ENCODE measurements at places on chromosomes 12 and 14.

GRCh38 chr14:93493054-93493453 is 62.3 kb downstream of the UNC79 start:
- no peak for ATAC-seq

- no peak for ATAC-seq
These were observed 7.9 kb downstream of the GABARAPL1 start for GRCh38 chr12:10220398-10221077.

DNA sequence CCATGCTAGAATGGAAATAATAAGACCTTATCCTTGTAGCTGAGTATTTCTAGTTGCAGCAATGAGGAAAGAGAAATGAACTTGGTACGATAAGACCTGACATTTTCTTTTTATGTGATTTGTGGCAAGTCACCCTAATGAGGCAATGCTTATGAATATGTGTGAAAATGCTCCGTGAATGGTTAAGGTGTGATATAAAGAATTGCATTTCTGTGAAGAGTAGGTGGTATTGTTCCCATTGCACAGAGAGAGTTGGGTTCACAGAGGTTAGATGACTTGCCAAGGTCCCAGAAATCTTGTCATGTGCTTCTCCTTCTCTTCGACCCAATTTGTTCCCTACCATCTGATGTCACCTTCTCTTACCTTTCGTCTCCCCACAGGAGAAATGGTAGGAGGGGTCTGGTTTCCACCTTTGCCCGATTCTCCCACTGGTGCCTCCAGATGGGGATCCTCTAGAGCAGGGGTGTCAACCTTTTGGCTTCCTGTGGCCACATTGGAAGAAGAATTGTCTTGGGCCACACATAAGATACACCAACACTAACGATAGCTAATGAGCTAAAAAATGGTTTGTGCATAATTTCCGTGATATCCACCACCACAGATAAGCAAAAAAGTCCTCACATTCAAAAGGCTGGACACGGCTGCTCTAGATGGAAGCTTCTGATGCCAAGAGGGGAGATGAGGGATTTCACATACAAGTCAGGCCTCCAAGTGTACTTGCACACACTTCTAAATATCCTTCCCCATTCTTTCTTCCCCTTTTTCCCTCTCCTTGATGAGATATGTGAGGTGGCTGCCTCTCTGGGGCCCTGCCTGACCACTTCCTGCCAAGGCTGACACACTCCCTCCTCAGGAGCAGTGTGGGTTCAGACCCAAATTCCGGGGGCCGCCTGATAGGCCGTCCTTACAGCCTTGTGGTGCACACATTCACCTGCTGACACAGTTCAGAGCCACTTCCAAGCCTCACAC is 96.1 kb downstream of the PLXNC1 start:
- no peak for ATAC-seq

GRCh38 chr14:80567905-80568536 is 356.7 kb upstream of the DIO2 start:
- ATAC-seq: no peak

GRCh38 chr14:70317969-70318634 is 41.4 kb downstream of the COX16 start:
- peak; percentile 96 for ATAC-seq

DNA sequence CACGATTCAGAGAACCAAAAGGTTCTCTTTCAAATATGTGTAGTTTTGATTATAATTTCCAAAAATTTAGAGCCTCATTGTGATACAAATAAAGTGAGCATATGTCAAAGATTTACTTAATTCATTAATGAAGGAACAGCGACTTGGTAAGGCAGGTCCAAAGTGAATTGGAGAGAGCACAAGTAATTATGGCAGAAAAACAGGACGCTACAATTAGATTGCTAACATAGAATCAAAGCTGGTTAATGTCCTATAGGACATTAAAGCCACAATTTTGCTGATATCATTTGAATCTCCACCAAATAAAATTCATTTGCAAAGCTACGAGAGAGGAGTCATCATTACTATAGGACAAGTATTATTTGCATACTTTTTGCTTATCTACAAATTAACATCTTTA is 164.2 kb downstream of the CCER1 start:
- no peak for ATAC-seq

DNA sequence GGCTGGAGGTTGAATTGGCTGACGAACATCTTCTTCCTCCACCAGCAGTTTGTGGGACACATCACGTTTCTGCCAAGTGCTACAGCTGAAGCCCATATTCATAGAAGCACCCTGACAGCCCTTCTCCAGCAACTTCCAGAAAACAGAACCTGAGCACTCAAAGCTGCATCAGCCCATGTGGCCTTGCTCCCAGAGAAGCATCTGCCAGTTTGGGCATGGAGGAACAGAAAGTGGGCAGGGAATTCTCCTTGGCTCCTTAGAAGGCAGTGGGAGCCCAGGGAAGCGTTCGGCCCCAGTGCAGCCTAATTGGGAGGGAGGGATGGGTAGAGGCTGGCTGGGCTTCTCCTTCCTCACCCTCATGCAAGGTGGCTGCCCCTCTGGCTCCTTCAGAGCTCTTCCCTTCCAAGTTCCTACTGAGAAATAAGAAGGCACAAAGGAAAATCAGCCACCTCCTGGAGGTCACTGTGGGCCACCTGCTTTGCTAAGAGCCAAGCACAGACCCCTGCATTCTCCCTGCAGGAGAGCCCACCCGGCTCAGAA is 4.1 kb upstream of the NGB start:
- ATAC-seq: no peak

DNA sequence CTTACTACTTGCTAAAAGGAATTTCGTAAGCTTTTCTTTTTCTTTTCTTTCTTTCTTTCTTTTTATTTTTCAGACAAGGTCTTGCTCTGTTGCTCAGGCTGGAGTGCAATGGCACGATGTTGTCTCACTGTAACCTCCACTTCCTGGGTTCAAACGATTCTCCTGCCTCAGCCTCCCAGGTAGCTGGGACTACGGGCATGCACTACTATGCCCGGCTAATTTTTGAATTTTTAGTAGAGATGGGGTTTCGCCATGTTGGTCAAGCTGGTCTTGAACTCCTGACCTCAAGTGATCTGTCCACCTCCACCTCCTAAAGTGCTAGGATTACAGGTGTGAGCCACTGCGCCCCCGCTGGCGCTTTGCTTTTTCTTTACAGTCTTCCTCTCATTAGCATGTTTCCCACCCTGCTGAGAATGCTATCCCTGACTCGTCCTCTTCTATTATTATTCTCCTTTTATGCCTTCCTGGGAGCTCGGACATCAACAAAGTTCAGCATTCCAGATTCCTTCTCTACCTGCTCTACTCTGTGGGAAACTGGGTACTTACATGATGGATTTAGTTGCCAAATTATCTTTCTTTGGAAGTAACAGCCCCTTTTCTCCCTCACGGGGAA is 3.1 kb downstream of the MTHFD1 start:
- ATAC-seq: no peak

DNA sequence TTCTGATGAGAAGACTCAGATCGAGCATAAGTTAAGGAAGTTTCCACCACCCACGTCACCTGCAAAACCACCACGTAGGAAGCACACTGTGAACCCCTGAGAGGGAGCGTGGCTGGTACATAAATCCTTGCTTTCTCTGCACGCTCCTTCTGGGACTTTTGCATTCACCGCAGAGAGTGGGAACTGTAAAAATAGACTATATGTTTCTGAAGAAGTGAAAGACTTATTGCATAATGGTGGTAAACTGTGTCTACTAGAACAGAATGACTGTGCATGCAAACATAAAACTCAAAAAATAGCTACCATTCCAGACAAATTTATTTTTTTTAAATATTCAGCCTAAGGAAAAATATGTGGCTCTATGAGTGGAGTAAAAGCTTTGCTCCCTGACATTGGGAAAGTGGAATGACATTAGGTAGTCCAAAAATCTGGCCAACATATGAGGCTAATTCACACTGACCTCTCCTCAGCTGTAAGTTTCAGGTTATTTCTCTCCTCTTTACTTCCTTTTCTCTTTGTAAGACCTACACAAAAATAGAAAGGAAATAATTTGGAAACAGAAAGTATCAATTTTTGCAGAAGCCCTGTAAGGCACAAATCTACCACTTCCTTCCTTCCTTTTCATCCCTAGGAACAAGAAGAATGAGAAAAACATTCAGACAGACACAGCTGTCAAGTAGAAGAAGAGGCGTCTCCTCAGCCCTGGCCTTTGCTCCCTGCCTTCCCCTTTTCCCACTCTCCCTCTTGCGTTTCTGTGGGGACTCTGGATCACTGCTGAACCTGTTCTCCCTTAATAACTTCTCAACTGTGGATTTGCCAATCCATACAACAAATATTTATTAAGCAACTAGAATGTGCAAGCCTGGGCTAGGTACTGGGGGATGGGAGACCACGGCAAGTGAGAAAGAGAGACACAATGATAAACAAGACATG is 264.3 kb upstream of the FOXN3 start:
- ATAC-seq: no peak

DNA sequence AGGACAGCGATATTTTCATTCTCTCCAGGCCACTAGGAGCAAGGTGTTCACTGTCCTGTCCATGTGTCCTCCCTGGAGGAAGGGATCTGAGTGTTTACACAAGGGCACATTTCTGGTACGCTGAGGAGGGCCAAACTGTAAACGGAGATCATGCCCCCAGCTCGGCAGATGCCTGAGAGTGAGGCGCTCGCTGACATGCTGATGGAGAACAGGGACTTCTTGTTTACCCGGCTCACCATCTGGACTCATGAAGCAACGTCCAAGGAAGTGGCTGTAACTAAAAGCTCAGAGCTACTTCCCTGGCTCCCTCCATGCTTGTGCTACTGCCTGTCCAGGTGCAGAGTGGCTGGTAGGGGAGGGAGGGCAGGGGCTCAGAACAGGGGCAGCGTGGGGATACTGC is 43.4 kb upstream of the KCNA1 start:
- no peak for ATAC-seq

DNA sequence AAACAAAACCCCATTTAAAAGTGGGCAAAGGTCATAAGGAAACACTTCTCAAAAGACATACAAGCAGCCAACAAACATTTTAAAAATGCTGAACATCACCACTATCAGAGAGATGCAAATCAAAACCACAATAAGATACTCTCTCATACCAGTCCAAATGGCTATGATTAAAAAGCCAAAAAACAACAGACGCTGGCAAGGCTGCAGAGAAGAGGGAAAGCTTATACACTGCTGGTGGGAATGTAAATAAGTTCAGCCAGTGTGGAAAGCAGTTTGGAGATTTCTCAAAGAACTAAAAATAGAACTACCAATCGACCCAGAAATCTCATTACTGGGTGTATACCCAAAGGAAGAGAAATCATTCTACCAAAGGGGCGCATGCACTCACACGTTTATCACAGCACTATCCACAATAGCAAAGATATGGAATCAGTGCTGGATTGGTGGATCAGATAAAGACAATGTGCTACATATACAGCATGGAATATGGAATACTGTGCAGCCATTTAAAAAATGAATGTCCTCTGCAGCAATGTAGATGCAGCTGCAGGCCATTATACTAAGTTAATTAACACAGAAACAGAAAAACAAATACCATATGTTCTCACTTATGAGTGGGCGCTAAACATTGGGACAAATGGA is 102.1 kb upstream of the DAAM1 start:
- peak; percentile 79 for ATAC-seq

DNA sequence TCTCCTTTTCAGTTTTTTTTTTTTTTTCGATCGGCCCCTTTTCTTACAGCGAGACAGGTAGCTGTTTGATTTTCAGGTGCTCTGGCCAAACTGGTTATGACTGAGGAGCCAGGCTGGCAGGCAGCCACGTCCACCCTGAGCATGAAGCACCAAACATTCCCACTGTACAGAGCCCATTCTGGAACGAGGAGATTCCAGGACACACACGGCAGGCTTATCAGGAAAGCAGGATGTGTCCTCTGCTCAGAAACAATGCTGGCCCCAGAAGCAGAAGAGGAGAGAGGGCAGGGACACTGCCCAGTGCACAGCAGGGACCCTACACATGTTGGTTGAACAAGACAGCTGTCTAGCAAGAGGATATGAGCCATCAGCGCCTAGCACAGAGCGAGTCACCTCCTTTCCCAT is 3.7 kb upstream of the KRT2 start:
- ATAC-seq: no peak

DNA sequence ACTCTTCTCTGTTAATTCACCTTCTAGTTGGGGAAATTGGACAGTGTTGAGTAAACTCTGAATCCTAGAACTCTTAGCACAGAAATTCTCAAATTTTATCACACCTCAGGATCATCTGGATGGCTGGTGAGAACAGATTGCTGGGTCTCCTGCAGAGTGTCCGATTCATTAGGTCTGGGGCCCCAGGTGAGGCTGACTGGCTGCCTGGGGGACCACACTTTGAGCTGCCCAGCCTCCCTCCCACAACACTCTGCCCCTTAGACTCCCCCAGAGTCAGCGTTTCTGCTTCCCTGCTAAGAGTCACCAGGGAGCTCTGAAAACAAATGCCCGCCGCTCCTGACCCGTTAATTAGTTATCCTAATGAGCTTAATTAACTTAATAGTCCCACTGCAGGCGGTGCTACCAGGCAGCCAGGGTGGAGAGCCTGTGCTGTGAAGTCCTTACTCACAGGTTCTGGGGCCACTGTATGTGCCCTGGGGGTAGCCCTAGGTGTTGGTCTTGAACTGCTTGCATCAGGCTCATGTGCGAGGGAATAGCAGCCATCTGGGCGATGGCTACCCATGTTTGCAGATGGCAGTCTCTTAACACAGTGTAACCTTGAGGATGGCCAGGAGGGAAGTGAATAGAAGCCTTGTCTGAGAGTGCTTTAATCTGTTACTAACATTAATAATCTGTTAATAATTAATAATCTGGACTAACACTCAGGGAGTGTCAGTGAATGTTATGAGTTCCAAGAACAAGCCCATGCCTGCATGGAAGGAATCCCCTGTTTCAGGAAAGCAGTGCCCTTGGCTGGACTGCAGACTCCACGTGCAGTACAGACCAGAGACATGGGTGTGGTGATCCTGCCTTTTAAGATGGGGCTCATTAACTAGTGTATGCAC is 35.6 kb downstream of the AACS start:
- no peak for ATAC-seq

- peak; percentile 51 for ATAC-seq
These were observed 3.3 kb upstream of the EXOC3L4 start for GRCh38 chr14:103091041-103091882.

GRCh38 chr14:72243309-72244293 is 311.4 kb downstream of the RGS6 start:
- no peak for ATAC-seq

DNA sequence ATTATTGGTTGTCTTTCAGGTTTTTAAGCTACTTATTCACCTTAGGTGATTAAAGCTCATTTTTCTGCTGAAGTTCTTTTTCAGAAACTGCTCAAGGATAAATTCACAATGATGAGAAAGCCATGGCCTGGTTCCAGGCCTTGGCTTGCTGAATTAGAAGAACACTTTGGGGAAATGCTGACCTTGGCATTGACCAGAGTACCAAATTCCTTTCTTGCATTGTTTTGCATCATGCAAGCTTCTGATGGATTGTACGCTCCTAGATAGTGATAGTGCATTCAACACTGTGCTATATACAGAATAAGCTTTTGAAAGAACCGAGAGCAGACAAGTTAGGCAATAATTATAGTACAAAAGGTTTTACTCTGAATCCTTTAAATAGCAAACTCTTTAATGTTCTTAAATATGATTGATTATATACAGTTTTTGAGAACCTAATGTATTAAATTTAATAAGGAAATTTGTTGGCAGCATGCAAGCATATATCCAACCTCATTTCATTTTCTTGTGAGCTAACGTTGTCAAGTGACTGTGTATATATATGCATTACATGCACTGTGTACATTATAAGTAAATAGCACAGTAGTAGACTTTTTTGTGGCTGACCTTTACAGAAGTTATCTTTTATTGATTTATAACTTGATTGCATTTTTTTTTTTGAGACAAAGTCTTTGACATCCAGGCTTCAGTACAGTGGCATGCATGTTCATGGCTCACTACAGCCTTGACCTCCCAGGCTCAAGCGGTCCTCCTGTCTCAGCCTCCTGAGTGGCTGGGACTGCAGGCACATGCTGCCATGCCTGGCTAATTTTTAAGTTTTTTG is 99.2 kb downstream of the DIP2B start:
- peak; percentile 76 for ATAC-seq

All from SK-N-SH treated with all-trans-retinoic acid at 6 μM for 48 hours (cell line).